ENCODE measurements at places on chromosomes 11 and 22. TPM values are rescaled to one million over a fixed set of nuclear protein-coding genes. Genes with fewer than 3 reads are reported as not detected.

Gene OR51B4
- total RNA-seq = 0.52 TPM

Gene SLC22A12
- total RNA-seq = not detected

Gene OR10D3
- not detected for total RNA-seq

Gene SC5D
- total RNA-seq = 9.2 TPM

DNA sequence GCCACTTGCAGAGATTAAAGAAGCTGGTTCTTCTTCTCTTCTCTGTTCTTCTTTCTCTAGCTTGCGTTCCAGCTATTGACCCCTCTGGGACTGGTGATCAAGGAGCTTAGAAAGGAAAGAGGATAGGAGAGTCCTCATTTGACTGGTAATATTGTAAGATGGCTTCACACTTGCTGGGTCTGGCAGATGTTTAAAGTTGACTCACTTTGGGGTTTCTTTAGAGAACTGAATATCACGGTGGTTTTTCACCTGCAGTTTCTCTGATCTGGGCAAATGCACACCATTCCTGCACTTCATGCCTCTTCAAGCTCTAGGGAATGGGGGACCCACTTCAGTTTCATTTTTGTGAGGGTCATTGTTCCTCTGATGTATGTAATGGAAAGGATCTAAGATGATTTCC lies 41.8 kb upstream of the DEUP1 start:
- DNase-seq = no peak

- DNase-seq = no peak
These were observed 122.0 kb downstream of the VPREB1 start for GRCh38 chr22:22366537-22366936.

All from body of pancreas (tissue), 4 donors.